ENCODE measurements at places on chromosomes 7 and 10. TPM values are rescaled to one million over a fixed set of nuclear protein-coding genes. Genes with fewer than 3 reads are reported as not detected.

- H3K27ac ChIP-seq, result no peak overlapping the region
- peaks cover 5% of the 10 kb centered on the region for H3K4me1 ChIP-seq
- DNase-seq, result peak; percentile 73
- H3K27me3 ChIP-seq, result no peaks in the 10 kb centered on the region
- no peak overlapping the region for H3K4me3 ChIP-seq
- H3K36me3 ChIP-seq, result no peaks in the 10 kb centered on the region
Observed at GRCh38 chr10:79374312-79375191, 27.3 kb downstream of the PPIF start.

GRCh38 chr7:8254215-8254614 lies 7.8 kb downstream of the ICA1 start:
- H3K27me3 ChIP-seq, result no peaks in the 10 kb centered on the region
- H3K4me3 ChIP-seq, result no peak overlapping the region
- no peak for DNase-seq
- no peaks in the 10 kb centered on the region for H3K4me1 ChIP-seq

DNA sequence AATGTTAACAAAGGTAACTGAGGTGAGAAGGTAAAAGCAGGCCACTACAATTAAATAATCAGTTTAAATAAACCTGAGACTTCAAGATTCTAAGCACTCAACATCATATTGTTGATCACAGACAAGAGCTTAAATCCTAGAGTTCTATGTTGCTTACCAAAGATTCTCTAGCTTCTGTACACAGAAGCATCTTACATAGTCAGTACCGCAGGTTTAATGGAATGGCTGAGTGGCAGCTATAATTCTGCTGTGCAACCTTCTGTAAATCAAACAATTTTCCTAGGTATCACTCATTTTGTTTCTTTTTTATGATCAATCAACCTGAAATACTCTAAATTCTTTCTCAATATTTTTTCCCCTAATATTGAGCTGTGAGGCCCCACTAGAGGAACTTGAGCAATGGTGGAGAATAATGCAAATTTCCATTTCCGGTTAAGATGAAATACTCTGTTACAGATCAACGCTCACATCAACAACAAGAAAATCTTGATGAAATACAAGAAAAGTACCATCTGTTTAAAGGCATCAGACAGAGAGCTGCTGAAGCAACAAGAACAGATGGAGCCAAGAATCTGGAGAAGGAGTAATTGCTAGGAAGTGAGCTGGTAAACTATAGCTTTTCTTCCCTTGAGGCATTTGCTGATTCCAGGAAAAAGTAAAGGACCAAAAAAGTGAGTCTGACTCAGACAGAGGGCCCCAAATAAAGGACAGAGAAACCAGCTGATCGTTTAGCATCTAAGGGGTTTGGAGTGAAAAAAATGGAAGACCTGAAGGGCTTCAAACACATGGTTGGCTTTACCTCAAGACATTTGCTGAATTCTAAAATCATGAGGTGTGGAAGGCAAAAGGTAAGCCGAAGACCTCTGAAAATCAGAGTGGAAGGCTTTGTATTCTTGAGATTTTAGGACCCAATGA lies 22.6 kb downstream of the PNPLA8 start:
- peaks cover 8% of the 10 kb centered on the region for H3K4me1 ChIP-seq
- no peak overlapping the region for H3K4me3 ChIP-seq
- H3K27ac ChIP-seq, result no peak overlapping the region
- peak; percentile 48 for DNase-seq
- peaks cover 11% of the 10 kb centered on the region for H3K36me3 ChIP-seq
- no peaks in the 10 kb centered on the region for H3K27me3 ChIP-seq

DNA sequence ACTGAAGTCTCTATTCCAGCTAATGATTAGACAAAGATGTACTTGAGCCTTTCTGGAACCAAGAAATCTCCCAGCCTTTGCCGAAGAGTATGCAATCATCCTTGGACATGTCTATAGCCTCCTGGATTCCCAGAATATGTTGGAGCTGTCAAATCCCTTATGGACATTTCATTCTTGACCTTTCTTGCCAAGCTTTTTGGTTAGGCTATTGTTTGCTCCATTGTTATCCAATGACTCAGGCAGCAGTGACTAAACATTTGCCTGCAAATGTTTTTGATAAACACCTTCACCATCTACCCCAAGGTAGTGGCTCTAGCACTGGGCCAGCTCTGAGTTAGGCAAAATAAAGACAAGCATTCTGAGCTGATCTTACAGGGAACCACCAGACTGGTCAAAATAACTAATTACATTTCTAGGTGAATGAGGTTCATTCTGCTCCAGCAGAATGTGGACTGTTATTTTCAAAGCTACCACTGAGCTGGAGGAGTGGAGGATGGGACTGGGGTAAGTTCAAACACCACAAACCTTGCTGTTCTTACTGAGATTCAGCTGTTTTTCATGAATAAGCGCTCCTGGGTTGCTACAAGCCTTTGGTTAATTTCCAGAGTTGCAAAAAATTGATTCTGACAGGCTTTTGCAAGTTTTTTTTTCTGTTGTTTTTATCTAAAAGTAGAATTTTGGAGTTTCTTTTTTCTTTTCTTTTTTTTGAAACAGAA lies 81.0 kb downstream of the TMEM270 start:
- H3K4me3 ChIP-seq, result no peak overlapping the region
- no peak for DNase-seq
- no peaks in the 10 kb centered on the region for H3K27me3 ChIP-seq
- no peaks in the 10 kb centered on the region for H3K4me1 ChIP-seq

DNA sequence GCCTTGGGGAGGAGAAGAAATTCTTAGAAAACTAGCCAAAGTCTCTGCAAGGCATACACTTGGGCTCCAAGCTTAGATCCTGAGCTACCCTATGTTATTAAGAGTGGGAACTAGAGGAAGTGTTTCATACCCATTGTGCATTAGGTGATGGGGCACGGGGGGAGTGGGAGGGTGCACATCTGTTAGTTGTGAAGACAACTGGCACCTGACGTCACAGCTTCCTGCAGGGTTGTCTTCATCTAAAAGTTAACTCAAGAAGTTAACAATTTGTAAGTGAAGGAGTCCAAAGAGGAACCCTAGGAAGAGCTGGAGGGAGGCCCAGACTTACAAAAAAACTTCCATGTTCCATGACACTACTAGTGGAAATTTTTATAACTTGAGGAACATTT lies 158.1 kb downstream of the ADRA2A start:
- H3K4me3 ChIP-seq, result no peak overlapping the region
- H3K27ac ChIP-seq, result no peak overlapping the region
- DNase-seq, result no peak
- no peaks in the 10 kb centered on the region for H3K36me3 ChIP-seq
- no peaks in the 10 kb centered on the region for H3K27me3 ChIP-seq
- no peaks in the 10 kb centered on the region for H3K4me1 ChIP-seq

The OR6V1 gene
- not detected for total RNA-seq

DNA sequence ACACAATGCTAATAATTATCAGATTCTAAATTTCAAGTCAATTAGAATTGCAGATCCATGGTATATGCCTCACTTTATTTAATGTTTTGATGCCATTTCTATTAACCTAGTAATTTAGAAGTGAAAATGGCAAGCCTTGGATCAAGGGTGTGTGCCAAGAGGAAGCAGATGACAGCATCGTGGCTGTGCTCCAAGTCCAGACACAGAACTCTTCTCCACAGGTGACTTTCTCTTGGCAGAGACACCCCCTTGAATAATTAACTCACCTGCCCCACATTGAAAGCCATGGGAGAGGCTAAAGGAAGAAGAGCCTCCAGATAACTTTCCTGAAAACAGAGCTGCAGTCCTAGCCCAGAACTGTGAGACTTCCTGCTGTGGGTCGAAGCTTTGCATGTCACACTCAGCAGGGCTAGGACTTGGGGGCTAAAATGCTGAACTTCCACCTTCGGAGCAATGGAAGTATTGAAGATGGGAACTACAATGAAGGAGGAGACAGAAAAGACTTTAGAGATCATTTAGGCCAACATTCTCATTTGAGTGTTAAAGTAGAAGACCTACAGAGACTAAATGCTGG lies 996 bp upstream of the C10orf90 start:
- H3K27ac ChIP-seq, result no peak overlapping the region
- H3K36me3 ChIP-seq, result no peaks in the 10 kb centered on the region
- DNase-seq, result no peak
- H3K4me3 ChIP-seq, result no peak overlapping the region
- no peaks in the 10 kb centered on the region for H3K4me1 ChIP-seq
- H3K27me3 ChIP-seq, result no peaks in the 10 kb centered on the region

DNA sequence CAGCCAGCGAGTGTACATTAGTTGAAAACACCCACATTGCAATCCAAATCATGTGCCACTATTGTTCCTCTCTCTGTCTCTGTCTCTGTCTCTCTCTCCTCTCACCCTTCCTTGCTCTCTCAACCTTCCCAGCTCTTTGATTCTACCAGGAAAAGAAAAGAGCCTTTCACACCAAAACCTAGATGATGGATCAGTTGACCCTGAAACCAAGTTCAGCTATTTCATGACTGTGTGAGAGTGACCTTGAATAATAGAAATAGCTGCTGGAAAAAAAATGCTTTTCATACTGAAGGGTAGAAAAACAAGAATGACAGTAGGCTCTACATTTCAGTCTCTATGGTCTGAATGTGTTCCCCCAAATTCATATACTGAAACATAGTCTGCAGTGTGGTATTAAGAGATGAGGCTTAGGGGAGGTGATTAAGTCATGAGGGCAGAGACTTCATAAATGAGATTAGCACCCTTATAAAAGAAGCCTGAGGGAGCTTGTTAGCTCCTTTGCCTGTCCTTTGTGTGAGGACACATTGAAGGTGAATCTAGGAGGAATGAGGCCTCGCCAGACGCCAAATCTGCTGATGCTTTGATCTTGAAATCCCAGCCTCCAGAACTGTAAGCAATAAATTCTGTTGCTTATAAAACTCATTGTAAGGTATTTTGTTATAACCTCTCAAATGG lies 65.2 kb downstream of the LYZL1 start:
- no peaks in the 10 kb centered on the region for H3K4me1 ChIP-seq
- H3K27me3 ChIP-seq, result no peaks in the 10 kb centered on the region
- no peak for DNase-seq
- H3K36me3 ChIP-seq, result no peaks in the 10 kb centered on the region

DNA sequence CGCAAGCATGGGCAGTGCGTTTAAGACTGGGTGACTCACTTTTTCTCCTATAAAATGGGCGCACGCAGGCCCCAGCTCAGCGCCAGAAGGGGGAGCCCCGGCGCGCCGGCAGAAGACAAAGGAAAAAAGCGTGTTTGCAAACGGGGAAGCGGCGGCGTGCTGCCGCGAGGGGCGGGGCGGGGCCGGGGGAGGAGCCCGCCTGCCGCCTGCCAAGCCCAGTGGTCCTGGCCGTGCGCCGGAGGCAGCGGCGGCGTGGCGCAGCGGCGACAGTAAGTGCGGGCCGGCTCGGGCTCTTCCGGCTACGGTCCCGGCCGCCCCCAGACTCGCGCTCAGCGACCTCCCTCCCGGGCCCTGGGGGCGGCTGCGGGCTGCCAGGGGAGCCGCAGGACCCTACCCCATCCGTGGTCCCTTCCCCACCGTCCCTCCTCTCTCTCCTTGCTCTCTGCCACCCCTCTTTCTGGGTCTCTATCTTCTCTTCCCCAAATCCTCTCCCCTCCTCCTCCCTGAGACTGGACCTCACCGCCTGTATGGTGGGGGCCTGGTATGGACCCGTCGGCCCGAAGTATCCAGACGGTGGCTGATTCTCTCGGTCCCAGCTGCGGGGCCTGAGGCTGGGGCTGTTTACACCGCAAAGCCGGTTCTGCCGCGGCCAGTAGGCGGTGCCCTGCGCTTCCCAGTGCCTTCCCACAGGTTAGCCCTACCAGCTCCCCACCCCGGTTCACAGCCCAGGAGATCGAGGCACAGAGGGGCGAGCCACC lies at the start of gene SLC29A3:
Gene SLC29A3, plus strand, starts transcription at position 218 of the 758 bp plus-strand sequence. Its CDS starts 51 bp downstream, at position 269.
- H3K27me3 ChIP-seq, result no peaks in the 10 kb centered on the region
- DNase-seq, result peak; percentile 79
- H3K4me3 ChIP-seq, result peak within 1 kb of the TSS; percentile 79
- peak within 1 kb of the TSS; percentile 36 for H3K27ac ChIP-seq
- H3K36me3 ChIP-seq, result no peaks in the 10 kb centered on the region

- H3K36me3 ChIP-seq, result no peaks in the 10 kb centered on the region
- H3K27me3 ChIP-seq, result no peaks in the 10 kb centered on the region
- H3K4me1 ChIP-seq, result no peaks in the 10 kb centered on the region
- no peak overlapping the region for H3K4me3 ChIP-seq
Observed at GRCh38 chr10:133127291-133128125, 32.5 kb upstream of the KNDC1 start.

The C7orf57 gene
- 0.06 TPM for total RNA-seq

- H3K4me3 ChIP-seq, result peak overlapping the region; percentile 44
- no peaks in the 10 kb centered on the region for H3K36me3 ChIP-seq
- DNase-seq, result peak; percentile 85
- H3K4me1 ChIP-seq, result peaks cover 49% of the 10 kb centered on the region
- peak overlapping the region; percentile 90 for H3K27ac ChIP-seq
Observed at GRCh38 chr7:30348083-30348560, 63.7 kb downstream of the ZNRF2 start.

The NODAL gene
- not detected for total RNA-seq

DNA sequence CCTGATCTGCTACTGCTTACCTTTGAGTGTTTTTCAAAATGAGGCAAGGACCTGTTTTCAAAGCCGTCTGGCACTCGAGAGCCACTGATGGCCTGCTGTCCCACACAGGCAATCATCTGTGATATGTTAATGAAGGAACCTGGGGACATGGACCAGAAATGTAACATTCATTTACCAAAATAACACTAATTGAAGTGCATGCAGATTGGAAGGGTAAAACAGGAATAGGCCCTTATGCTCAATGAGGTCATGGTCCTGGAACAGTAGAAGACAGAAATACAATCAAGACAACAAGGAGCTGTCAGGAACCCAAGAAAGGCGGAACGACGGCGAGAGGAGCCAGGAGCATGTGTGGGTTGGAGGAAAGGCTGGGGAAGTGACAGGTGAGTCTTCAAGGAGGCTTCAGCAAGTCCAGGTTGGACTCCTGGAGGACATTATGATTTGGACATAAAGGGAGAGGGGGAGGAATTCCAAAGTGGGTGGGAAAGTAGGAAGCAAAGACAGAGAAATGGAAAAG lies 28.3 kb downstream of the POLR3A start:
- no peak for DNase-seq
- H3K36me3 ChIP-seq, result peaks cover 72% of the 10 kb centered on the region
- no peak overlapping the region for H3K27ac ChIP-seq
- no peaks in the 10 kb centered on the region for H3K4me1 ChIP-seq
- H3K4me3 ChIP-seq, result no peak overlapping the region

DNA sequence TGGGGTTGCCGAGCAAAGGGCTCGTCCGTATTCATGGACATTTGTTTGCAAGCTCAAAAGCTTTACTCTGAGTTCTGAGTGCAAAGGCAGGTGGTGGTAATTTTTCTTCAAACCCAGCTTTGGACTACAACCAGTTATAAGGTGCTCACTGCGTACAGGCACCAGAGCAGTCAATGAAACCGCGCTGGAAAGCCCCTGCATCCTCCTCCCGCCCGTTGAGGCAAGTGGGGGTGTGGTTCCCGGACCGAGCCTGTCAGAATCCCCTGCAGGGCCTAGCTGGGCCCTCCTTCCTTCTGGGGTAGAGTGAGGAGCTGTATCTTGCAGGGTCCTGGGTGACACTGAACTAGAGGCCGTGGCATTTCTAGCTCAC lies 22.3 kb downstream of the AMZ1 start:
- peaks cover 32% of the 10 kb centered on the region for H3K4me1 ChIP-seq
- no peak for DNase-seq
- H3K27me3 ChIP-seq, result no peaks in the 10 kb centered on the region
- no peak overlapping the region for H3K4me3 ChIP-seq
- no peaks in the 10 kb centered on the region for H3K36me3 ChIP-seq

All from SJCRH30 (cell line).